ENCODE measurements at places on chromosomes 4 and X.

DNA sequence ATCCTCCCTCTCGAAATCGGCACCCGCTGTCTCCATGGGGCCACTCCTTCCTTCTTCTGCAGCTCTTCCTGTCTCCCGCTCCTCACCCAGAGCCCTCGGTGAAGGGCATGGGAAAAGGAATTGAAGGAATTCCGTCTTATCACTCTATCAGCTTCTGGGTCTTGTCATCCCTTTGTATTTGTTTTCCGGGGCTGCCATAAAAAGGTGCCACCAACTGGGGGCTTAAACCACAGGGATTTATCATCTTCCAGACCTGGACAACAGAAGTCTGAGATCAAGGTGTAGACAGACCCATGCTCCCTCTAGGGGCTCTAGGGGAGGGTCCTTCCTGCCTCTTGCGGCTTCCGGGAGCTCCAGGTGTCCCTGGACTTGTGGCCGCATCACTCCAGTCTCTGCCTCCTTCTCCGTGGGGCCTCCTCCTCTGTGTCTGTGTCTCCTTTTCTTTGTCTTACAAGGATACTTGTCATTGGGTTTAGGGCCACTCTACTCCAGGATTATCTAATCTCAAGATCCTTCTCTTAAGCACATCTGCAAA lies 24.0 kb downstream of the CD99 start:
- DNase-seq: no peak

- no peak for DNase-seq
Measured at GRCh38 chr4:76595435-76595834, 160.4 kb downstream of the SHROOM3 start.

DNA sequence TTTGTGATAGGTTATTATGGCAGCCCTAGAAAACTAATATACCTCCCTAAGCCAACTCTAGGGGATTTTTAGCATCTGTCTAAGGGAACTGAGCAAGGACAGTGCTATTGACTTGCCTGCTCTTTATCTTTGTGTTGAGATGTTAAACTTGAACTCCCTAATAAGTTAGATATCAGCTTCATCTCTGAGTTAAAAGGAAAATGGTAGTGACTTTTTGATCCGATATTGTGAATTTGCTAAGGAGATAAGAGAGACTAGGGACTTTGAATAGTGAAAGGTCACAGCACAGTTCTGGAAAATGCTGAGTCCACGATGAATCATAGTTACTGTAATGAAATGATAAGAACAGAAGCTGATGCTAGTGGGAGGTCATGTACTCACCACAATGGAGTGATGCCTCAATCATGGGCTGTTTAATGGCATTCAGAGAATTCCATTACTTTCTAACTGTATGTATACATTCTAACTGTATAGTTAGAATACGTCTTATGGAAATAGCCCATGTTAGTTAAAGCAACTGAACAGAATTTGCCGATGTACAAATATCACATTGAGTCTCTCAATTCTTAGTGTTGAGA lies 147.2 kb downstream of the GLRA3 start:
- peak; percentile 15 for DNase-seq

- DNase-seq: no peak
Measured at GRCh38 chr4:128060121-128060698, 902 bp upstream of the LARP1B start.

DNA sequence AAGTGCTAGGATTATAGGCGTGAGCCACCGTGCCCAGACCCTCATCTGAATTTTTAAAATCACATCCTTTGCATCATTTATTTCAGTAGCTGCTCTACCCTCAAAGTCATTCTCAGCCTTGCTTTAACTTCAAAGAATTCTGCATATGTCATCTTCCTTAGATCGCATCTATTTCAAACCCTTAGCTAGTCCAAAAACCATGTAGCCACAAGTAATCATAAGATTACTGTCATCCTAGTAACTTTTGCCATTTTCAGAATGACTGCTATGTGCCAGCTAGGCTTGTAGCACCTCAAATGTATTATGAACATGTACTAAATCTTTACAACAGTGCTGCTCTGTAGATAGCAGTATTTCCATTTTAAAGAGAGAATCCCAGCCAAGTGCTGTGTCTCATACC lies 45.5 kb upstream of the KLF3 start:
- DNase-seq: no peak

DNA sequence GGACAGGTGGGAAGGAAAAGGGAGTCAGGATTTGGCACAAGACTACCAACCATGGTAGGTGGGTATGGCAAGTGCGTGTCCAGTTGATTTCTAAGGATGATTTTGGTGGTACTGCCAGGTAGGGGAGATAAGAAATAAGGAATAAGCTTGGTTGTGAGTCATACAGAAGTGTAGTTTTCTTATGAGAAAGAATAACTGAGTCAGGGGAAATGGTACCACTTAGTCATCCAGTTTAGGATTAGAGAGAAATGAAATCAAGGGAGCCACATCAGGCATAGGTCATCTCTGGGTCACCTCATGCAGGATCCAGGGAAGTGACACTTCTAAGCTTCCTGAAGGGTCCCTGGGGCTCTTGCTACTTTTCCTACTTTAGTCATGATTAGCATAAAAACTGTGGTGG lies 107.1 kb upstream of the C1GALT1C1 start:
- DNase-seq: no peak

DNA sequence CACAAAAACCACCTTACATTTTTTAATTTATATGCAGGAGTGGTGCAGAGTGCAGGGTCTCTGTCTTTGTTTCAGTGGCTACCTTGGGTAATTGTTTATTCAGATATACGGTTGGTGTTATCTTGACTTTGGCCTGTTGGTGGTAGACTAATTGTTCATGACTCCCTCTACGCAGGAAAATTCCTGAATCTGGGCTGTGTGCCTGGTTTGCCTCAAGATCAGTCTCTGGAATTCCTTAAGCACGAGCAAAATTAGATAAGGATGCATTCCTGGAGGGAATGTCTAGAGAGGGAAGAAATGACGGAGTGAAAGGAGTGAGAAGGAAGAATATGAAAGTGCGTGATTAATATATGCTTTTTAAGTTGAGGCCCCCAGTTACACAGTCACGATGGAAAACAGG lies 576.9 kb upstream of the PCDH10 start:
- peak; percentile 25 for DNase-seq

DNA sequence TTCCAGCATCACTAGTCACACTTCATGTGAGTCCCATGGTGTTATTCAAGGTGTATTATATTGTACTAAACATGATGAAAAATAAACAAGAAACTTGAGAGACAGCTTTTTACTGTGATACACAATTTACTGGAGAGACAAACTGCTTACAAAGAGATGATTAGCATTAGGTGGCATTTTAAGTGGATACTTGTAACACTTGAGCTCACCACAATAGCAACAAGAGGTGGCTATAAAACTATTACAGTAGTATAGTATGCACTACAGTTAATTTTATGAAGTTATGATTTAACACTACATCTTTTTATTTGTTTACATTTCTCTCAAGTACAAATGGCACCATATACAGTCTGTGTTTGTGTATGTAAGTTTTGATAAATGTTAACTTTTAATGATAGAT lies 246.6 kb downstream of the PARM1 start:
- DNase-seq: no peak

DNA sequence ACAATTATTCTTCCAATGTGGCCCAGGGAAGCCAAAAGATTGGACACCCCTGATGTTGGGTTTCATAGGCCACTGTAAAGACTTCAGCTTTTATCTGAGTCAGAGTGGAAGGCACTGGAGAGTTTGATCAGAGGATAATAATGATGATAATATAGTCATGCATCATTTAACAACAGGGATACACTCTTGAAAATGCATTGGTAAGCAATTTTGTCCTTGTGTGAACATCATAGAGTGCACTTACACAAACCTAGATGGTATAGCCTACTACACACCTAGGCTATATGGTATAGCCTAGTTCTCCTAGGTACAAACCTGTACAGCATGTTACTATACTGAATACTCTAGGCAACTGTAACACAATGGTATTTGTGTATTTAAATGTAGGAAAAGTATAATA lies 70.5 kb downstream of the COQ2 start:
- no peak for DNase-seq

- no peak for DNase-seq
Measured at GRCh38 chrX:21800344-21800770, 39.1 kb upstream of the MBTPS2 start.

GRCh38 chrX:115632455-115632854 lies 71.5 kb downstream of the PLS3 start:
- no peak for DNase-seq

DNA sequence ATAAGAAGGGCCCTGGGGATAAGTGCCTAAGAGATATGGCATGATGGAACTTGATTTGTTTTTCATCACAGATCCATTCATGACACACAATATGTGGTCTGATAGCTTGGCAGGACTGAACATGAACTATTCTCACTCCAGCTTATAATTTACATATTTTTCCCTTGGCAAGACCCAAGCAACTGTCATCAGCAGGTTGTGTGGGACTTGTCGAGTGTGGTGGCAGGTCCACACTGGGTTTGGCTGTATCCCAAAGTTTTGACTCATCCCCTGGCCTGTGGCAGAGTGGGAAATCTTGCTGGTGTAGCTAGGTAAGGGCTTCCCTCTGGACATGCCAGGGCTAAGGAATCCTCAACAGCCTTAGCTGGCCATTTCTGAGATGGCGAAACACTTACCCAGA lies 81.0 kb upstream of the STIM2 start:
- DNase-seq: no peak

DNA sequence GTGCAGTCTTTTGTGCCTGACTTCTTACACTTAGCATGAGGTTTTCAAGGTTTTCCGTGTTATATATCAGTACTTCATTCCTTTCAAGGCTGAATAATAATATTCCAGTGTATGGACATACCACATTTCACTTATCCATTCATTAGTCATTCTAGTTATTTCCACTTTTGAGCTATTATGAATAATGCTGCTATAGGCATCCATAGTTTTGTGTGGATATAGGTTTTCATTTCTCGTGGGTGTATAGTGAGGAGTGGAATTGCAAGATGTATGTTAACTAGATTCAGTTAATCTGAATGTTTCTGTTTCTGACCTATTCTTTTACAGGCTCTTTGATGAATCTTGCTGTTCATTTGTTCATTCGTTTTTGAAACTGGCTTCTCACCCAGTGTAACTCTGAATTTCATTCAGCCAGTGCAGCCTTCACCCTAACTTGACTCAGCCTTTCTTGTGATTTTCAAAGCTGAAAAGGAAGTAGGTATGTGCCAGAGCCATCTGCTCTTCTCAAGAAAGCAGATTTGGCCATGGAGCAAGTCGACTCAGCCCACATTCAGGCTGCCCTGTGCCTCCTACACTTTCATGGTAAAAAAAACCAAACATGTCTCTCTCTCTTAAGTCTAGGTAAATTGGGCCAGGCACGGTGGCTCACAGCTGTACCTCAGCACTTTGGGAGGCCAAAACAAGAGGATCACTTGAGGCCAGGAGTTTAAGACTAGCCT lies 56.3 kb upstream of the NOCT start:
- DNase-seq: no peak

GRCh38 chr4:14334166-14334565 lies 668.1 kb upstream of the CPEB2 start:
- no peak for DNase-seq

DNA sequence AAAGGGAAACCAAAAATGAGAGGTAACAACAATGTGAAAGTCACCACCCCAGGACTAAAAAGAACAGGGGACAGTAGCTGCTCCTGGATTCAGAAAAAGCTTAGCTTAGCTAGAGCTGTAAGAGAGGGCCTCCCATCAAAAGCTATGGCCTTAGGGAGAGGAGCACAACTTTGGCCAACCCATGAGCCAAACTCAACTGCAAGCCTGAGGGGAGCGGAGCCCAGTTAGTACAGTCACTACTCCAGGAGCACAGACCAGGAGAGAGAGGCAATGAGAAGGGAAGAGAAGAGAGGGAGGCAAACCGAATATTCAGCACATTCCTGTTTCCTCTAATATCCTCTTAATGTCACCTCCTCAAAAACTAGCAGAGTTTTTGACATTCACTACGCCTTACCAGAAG lies 917.1 kb upstream of the INTU start:
- no peak for DNase-seq

GRCh38 chr4:28117084-28117682 lies 1256.5 kb downstream of the STIM2 start:
- DNase-seq: no peak

DNA sequence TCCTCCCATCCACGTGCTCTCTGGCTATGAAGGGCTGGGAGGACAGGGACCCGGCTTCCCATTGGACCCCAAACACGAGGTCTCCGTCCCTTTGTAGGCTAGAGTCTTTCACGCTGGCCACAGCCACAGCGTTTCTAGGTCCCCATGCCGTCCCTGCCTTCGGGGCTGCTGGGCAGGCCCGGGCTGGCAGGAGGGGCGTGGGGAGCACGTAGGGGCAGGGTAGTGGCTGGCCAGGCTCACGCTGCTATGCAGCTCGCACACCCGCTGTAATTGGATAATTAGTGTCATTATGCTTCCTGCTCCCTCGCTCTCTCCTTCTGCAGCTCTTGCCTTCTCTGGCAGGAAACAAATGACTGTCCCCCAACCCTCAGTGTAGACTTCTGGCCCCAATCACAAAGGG lies 9.8 kb downstream of the ATP2B3 start:
- DNase-seq: no peak

- DNase-seq: no peak
Measured at GRCh38 chr4:36966756-36967460, 277.6 kb upstream of the NWD2 start.

GRCh38 chr4:171342646-171343045 lies 470.6 kb upstream of the GALNTL6 start:
- DNase-seq: no peak

- DNase-seq: no peak
Measured at GRCh38 chr4:78342125-78342524, 209.4 kb upstream of the ANXA3 start.

- DNase-seq: no peak
Measured at GRCh38 chr4:26151615-26152014, 169.2 kb upstream of the RBPJ start.

DNA sequence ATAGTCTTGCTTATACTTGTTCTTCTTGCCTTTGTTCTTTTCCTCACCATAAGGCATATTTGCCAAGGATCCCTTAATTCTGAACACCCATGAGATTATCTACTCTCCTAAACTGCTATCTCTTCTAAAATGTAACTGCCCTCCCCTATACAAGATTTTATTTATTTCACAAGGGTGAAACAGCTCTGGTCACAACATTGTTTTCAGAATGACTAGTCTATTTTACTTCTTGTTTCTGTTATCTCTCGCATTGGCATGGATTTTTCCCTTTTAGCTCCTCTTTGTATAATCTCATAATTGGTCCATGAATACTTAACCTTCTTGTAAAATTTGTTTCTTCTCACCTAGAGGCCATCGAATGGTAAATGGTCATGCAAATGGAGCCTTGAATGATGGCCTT lies 17.2 kb upstream of the COL25A1 start:
- DNase-seq: no peak

DNA sequence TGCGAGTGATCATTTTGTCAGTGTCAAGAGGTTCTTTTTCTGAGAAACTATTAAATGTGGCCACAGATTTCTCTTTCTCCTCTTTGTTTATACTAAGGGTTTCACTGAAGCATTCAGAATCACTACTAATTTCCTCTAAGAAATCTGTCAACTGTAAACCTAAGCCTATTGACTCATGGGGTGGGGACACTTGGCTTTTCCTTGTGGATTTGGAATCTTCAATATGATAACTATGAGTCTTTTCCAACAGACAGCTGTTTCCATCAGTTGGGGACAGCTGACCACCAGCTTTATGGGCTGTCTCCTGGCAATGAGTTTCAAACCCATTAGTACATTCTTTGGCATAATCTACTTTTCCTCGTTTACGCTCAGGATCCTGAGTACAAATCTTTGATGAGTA lies 13.8 kb downstream of the PGRMC1 start:
- DNase-seq: no peak
